Posterior cingulate gyrus (tissue), 11 donors: ENCODE measurements at places on chromosomes 16 and 17.

DNA sequence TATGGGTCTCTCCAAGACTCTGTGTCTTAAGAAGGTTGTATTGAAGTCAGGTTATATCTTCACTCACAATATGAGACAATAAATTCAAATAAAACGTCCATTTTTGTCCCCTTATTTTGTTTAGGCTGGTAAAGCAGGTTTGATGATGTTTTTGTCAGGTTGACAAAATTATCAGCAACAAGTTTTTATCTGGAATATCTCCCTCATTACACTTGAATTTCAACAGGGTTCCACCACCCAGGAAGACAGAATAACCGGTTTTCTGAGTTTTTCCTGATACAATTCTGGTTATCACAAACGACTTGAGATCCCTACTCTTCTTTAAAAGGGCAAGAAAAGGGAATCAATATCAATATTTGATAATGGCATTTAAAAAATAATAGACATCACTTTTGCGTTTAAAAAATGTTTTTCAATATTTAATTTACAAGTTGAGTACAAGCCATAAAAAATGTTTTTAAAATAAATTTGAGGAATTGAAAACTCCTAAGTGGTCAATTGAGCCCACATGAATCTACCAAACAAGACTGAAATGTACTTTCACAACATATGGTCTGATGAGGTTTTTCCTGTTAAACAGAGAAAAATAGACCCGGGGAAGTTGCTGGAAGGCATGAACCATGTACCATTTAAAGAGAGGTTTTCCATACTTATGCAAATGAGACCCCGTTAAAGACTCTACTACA lies 1.4 kb upstream of the ATP6V0A1 start:
- DNase-seq, result no peak

GRCh38 chr16:1375741-1376410 lies 24.1 kb downstream of the GNPTG start:
- no peak for DNase-seq

- no peak for DNase-seq
Measured at GRCh38 chr17:47797797-47798196, 23.8 kb downstream of the OSBPL7 start.

DNA sequence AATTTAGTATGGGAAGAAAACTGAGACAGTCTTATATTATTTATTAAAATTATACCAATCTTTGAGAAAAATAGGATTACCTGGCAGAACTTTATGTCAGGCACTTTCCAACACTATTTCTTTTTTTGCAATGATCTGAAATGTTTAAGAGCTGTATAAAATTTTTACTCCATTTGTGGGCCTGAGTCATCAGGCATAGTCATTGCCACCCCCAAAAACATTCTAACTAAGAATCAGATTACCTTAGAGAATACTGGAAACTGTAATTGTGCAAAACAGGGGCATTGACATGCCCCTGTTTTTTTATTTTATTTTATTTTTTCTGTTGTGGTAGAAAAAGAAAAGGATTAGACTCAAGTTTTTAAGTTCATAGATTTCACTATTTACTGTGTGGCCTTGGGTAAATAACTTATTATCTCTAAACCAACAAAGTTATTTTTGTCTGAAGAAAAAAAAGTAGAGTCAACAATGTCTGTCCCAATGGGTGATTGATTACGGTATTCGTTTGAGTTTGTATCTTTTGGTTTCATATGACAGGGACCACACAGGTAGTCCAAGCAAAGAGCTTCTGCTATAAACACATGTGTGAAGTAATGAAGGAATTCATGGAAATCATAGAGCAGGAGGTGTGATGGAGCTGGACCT lies 24.6 kb downstream of the VAT1L start:
- no peak for DNase-seq

GRCh38 chr16:68040506-68041288 lies 17.6 kb downstream of the DUS2 start:
- DNase-seq, result peak; percentile 63

DNA sequence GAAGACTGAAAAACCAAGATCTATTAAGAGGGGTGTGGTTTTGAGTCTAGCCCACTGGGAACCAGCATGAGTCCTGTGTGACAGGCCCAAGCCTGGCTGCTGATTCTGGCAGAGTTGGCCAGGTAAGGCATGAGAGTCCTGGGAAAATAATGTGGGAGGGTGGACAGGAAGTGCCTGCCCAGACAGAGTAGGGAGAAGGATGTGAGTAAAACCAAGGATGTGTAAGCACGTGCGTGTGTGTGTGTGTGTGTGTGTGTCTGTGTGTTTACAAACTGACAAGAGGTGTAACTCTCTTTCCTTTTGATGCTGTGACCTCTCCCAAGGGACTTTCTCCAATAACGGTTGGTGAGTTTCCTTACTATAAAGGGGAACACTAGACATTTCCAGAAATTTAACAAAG lies 15.6 kb upstream of the TEX2 start:
- DNase-seq, result no peak

DNA sequence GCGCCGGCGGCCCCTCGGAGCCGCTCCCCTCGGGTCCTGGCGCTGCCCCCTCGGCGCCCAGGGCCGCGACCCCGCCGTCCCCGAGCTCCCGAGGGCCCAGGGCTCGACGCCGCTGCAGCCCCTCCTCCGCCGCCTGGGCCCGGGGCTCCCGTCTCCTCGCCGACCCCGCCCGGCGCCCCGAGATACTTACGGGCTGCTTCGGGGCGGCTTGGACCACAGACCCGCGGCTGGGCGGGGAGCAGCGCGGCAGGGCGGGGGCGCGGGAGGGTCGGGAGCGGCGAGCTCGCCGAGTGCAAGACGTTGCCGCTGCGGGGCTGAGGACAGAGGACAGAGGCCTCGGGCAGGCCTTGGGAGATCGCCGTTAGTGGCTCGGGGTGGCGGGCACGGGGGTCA lies 290 bp downstream of the TOB1 start:
- no peak for DNase-seq

- no peak for DNase-seq
Measured at GRCh38 chr16:84811529-84811928, 8.3 kb upstream of the CRISPLD2 start.

- no peak for DNase-seq
Measured at GRCh38 chr17:77427391-77427991, 286.7 kb downstream of the SEC14L1 start.

DNA sequence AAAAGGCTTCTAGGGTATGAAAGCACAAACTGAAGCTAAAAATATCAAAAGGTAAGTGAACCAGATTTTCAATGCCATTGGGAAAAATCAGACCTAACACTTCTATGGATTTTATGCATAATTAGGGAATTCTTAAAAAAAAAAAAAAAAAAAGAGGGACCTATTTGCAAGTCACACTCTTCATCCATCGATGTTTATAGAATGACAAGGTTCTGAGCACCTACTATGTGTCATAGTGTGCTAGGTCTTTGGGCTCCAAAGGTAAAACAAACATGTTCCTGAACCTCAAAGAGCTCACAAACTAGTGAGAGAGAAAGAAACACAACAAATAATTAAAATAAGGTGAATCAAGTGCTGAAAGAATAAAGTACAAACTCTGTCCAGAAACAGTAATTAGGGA lies 1.9 kb downstream of the HEATR6 start:
- no peak for DNase-seq

DNA sequence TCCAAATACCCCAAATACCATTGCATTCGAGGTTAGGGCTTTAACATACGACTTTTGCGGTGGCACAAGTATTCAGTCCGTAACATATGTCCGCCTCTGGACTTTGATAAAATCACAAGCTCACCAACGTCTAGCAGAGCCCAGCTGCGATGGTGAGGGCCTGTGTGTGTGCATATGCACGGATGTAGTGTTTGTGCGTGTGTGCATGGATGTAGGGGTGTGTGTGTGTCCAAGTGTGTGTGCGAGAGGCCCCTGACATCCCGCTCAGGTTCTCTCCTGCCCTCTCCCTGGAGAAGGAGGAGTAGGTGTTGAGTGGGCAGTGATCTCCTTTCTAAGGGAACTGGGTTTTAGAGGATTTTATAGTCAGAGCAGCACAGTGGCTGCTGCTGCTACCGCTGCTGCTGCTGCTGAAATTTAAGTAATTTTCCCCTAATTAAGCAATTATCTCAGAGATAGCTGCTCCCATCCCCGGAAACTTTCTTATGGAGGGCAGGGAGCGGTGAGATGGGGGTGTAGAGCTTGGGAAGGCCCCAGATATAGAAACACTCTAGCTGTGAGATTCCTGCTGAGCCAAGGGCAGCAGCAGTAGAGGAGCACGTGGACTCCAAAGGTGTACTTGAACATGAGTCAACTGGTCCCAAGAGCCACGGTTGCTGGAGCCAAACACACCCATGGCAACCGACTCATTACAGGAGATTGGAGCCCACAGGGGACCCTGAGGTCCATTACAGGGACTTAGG lies 121.7 kb upstream of the SDK2 start:
- no peak for DNase-seq

GRCh38 chr17:76584427-76585032 lies 1.1 kb downstream of the ST6GALNAC2 start:
- DNase-seq, result no peak

- DNase-seq, result no peak
Measured at GRCh38 chr17:73536700-73537605, 107.3 kb downstream of the SDK2 start.

- DNase-seq, result no peak
Measured at GRCh38 chr17:76558198-76559095, 18.6 kb downstream of the PRCD start.

DNA sequence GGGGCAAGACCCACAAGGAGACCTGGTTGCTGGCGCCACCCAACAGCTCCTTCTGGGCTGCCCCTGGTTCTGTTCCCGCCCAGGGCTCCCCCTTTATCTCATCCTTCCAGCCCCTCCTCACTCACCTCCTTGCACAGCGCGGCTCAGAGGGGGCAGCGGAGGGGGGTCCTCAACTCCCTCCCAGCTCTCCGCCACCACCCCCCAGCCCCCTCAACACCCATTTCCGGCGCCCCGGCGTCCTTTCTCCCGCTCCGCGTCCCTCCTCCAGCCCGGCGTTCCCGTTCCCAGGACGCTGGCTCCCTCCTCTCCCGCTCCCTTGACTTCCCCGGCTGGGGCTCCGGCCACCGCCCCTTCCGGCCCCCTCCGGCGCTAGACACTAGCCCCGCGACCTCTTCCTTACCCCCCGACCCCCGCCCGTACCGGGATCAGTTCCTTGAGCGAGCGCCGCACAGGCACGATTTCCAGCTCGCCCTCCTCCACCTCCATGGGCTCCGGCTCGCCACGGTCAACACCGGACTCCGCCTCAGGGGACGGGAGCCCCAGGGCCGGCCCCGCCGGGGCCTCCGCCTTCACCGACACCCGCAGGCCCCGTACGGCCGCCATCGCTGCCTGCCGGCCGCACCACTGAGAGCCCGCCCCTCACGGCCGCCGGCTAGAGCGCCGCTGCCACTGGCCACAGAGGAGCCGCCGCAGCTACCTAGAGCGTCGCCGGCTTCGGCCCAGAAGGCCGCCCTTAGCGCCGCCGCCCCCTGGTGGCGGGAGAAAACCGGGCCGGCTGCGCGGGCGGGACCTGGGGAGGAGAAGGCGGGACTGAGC lies at the start of gene NCBP3:
NCBP3 (minus strand) TSS at position 626 of the 816 bp plus-strand sequence; CDS start at position 603, 23 bp downstream.
- peak; percentile 99 for DNase-seq

- DNase-seq, result no peak
Measured at GRCh38 chr16:56862776-56863175, 2.2 kb upstream of the SLC12A3 start.

- DNase-seq, result no peak
Measured at GRCh38 chr16:10312784-10313724, 72.8 kb upstream of the ATF7IP2 start.

GRCh38 chr16:74771656-74772315 lies 2.8 kb downstream of the FA2H start:
- no peak for DNase-seq

DNA sequence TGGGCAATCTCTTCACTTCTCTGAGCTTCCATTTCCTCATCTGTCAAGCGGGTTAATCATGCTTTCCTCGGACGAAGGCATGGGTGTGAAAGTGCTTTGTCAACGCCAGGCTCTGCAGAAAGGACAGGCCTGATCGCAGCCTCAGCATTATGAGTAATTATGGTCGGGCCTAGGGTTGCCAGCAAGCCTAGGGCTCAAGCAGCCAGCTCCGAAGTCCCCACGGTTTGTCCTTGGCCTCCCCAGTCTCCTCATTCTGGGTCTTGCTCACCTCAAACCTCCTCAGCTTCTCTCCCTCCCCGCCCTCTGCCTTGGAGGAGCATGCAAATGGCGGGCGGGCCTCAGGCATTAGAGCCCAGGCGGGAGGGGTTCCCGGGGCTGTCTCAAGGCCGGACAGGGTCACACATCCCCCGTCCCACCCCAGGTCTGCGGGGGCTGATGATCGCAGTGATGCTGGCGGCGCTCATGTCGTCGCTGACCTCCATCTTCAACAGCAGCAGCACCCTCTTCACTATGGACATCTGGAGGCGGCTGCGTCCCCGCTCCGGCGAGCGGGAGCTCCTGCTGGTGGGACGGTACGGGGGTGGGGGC lies 10.2 kb upstream of the FAM83G start:
- DNase-seq, result peak; percentile 65

DNA sequence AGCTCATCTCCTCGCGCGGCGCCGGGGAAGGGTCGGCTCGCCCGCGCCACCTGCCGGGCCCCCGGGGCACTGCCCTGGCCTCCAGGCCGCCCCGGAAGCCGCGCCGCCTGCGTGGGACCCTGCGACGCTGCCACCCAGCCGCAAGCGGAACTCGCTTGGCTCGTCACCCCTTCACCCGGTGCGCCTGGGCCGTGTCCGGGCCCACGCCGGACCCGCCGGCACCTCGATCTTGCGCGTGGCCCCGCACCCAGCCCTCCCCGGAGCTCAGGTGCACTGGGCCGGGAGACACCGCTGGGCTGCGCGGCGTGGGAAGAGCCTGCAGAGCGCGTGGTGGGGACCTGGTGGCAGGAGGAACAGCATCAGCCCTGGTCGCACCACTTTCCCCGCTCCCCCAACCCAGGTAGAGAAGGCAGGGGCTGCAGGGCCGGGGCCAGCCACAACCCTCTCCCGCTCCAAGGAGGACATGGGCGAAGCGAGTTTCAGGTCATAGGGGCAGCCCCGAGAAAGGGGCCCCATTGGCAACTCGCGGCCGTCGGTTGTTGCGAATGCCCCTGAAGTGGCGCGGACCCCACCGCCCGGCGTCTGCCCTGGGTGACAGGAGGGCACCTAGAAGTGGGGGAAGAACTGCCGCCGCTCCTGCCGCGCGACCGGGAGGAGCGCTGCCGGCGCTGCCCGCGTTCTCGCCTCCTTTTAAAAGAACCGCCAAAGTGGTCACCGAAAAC lies 363 bp upstream of the MIF4GD start:
- DNase-seq, result peak; percentile 76

GRCh38 chr17:58338841-58339754 lies 10.5 kb upstream of the TSPOAP1 start:
- peak; percentile 29 for DNase-seq

GRCh38 chr17:49239963-49240362 lies 9.4 kb upstream of the PHOSPHO1 start:
- DNase-seq, result no peak
